ENCODE measurements at places on chromosomes 1 and 21. TPM values are rescaled to one million over a fixed set of nuclear protein-coding genes. Genes with fewer than 3 reads are reported as not detected.

DNA sequence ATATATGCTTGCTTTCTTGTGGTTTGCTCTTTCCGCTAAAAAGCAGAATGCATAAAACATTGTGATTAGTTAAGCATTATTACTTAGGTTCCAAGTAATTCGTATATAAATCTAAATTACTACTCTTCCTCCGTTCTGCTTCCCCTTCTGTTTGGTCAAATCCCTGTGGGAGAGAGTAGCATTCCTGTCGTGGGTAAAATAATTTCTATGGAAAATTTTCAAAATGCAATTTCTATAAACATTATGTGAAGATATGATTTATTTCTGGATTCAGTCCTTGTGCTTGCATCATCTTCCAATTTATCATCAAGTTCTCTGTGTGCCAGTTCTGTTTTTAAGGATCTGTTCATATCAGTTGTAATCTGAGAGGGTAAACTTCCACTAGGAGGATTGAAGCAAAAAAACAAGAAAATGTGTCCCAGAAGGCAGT, 7.2 kb upstream of the WARS2 start:
- DNase-seq = no peak

YBEY gene
- total RNA-seq = 24.6 TPM

DNA sequence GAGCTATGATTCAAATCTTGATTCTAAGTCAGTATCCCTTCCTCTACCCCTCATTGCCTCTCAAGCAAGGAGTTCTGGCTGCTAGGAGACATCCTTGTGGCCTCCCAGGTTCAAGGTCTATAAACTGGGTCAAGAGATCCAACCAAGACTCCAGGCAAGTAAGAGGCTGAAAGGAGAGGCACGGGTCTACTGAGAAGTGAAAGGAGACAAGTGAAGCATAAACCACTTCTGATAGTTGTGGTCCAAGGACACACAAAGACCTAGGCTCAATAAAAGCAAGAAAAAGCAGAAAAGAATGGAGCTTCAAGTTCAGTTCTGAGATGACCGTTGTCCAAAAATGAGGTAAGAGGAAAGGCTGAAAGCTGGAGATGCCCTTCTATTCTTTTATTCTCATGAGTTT, 17.8 kb upstream of the PPP2R5A start:
- no peak for DNase-seq

DNA sequence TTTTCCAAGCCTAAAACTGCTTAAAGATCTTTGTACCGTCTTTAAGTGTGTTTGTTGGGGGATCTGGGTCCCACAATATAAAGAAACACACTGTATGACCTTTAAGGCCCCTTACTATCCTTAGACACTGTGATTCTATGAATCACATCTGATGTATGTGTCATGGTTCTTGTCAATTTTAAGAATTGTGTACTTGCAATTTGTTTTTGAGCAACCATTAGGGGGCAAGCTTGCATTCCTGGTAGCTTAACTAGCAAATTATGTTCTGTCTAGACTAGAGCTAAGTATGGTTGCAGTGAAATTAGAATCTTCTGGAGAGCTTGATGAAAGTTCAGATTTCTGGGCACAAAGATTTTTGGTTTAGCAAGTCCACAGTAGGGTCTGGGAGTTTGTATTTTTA, 219.5 kb downstream of the TPR start:
- peak; percentile 66 for DNase-seq

DNA sequence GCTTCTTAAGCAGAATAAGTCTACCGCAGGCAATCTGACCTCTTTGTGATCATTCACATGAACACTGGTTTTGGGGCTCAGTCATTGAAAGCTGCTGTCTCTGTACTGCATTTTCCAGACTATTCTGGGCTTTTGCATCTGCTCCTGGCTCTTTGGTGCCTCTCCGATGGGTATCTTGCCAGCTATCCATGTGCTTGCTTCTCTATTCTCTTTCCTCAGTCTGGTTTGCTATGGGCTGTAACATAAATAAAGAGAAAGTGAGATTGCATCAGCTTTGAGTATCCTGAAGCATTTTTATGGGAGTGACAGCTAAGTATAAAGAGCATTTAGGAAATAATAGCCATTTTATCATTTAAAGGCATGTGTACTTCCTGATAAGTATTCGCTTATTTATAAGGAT, 70.7 kb downstream of the C1orf21 start:
- no peak for DNase-seq

DNA sequence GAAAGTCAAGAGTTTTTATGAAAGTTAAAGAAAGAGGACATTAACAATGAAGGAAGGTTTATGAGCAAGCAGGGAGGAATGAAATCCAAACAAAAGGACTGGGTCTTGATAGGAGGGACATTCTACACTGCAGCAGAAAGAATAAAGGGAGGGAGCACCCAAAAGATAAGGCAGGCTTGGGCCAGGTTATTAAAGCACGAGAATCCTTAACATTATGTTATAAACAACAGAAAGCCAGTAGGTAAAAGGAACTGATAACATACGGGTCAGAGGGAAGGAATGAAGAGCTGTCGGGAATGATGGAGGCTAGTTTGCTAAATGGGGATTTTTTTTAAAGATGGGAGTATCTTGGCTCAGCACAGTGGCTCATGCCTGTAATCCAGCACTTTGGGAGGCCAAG, 19.4 kb downstream of the LPGAT1 start:
- no peak for DNase-seq

- DNase-seq = no peak
Observed at GRCh38 chr1:181430015-181430885, 53.1 kb upstream of the CACNA1E start.

NBPF4 gene
- not detected for total RNA-seq

DNA sequence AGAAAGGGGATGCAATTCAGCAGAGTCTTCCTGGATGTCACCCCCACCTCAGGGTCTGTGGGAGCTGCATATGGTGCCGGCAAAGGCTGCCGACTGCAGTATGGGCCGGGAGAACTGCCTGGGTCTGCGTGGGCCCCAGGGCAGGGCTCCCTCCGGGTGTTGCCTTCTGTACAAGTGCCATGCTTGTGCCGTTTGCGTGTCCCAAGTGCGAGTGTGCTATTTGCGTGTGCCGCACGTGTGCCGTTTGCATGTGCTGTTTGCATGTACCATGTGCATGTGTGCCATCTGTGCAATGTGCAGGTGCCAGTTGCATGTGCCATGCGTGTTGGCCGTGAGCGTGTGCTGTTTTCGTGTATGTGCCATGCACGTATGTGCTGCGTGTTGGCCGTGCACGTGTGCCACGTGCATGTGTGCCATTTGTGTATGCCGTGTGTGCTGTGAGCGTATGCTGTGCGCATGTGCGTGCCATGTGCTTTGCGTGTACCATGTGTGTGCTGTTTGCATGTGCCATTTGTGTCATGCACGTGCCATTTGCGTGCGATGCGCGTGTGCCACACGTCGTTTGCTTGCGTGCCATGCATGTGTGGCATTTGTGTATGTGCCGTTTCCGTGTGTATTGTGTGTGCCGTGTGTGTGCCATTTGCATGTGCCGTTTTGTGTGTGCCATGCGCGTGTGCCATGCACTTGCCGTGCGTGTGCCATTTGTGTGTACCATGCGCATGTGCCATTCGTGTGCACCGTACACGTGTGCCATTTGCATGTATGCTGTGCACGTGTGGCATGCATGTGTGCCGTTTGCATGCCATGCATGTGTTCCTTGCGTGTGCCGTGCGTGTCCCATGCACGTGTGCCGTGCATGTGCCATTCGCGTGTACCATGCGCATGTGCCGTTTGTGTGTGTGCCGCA, 1.5 kb upstream of the TAS1R3 start:
- DNase-seq = no peak

GRCh38 chr1:216896146-216896545, 172.9 kb upstream of the ESRRG start:
- no peak for DNase-seq

DNA sequence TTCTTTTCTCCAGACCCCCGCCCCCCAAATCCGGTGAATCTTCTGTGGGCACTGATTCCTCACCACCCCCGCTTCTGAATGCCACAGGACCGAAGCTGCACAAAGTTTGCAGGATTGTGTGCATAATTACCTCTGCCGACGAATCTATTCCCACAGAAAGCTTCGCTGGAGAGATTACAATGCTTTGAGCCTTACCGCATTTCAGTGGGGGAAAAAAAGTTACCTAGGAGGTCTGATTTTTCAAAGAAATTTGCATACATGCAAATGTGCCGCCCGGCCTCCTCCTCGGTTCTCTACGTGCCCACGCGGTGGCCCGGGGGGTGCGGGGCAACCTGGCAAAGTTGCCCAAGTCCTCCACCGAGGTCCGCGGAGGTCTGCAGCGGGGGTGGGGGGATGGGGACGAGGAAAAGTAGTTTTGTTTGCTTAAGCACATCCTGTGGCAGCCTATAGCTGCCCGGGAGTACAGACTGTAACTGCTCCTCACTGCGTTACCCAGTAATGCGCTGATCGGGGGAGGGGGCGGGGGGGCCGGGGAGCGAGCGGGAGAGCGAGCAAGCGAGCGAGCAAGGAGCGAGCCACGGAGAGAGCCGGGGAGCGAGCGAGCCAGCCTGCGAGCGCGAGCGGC, 563 bp upstream of the NFIA start:
- DNase-seq = peak; percentile 70

GRCh38 chr1:208855403-208855802, 611.2 kb upstream of the PLXNA2 start:
- DNase-seq = no peak

DNA sequence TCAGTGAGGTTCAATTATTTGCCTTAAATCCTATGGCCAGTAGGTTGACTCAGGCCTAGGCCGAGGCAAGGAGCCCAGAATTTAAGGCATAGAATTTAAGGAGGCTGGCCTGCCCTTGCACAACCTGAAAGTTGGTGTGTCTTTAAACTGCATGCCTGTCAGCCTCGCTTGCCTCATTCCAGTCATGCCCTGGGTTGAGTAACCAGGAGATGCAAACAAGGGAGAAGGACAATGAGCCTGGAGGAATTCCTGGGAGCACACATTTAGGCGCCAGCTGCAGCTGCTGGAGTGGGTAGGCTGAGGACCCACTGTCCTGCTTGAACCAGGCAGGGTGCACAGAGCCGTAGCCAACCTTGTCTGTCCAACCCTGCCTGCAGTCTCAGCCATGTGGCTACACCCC, 11.7 kb downstream of the CD2 start:
- no peak for DNase-seq

DNA sequence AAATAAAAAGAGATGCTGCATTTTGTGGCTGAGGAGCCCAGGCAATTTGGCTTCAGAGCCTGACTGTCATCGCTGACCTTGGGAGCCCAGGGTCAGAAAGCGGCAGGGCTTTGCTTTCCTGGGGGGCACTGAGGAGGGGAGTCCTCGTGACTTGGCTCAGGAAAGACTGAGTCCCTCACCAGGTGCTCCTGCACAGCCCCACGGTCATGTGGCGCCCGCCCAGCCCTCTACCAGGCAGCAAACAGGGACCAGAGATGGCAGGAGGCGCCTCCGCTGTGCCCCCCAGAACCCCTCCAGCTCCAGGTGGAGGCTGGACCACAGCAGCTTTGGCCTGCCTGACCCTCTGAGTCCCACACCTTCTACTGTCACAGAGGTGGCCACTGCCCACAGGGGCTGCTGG, 13.2 kb downstream of the EFHD2 start:
- DNase-seq = no peak

GRCh38 chr1:107762751-107763390, 202.1 kb downstream of the VAV3 start:
- no peak for DNase-seq

DNA sequence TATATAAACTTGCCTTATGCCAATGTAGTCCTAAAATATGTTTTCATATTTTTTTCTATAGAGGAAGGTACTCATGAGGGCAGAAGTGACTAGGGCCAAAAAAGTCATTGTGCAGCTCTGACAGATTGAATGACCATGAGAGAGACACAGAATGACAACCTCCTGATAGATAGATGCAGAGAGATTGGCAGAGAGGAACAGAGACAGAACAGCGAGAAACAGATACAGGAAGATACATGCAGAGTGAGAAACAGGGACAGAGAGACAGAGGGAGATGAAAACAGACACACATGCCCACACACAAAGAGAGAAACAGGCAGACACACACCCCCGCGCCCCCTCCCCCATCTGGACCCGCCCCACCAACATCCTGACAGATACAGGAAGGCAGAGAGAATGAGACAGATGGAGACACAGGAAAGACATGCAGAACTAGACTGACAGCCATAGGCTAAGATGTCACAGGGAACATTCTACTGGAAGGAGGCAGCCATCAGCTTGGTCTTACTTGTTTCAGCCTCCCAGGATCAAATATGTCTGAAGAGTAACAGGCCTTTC, 211.1 kb downstream of the ST6GALNAC3 start:
- no peak for DNase-seq

DNA sequence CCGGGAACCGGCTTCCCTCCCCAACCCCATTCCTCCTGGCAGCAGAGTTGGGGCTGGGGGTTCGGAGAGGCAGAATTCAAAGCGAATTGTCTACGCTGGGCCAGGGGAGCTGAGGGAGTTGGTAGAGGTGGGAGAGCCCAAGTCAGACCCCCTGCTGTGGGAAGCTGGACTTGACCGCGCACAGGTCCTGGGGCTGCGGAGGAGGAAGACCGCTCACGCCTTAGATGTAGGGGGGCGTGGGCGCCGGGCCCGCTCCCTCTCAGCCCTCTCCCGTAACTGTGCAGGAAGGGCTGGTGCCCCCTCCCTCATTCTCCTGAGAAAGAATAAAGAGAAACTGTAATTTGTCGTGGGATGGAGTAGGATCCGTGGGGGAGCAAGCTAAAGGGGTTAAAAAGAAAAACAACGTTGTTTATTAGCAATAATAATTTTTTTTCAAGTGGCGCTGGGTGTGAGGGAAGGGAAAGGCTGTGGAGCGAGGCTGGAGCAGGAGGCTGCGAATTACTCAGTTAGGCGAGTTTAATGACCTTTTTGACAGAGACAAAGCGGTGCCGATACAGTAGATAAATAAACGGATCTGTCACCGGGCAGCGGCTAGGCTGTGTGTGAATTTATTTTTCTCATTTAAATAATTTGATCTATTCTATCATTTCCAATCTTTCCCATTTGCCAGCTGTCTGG, 838 bp upstream of the GRIK3 start:
- DNase-seq = no peak

GSTM1 gene
- total RNA-seq = not detected
